ENCODE measurements at places on chromosomes 11 and 22.

DNA sequence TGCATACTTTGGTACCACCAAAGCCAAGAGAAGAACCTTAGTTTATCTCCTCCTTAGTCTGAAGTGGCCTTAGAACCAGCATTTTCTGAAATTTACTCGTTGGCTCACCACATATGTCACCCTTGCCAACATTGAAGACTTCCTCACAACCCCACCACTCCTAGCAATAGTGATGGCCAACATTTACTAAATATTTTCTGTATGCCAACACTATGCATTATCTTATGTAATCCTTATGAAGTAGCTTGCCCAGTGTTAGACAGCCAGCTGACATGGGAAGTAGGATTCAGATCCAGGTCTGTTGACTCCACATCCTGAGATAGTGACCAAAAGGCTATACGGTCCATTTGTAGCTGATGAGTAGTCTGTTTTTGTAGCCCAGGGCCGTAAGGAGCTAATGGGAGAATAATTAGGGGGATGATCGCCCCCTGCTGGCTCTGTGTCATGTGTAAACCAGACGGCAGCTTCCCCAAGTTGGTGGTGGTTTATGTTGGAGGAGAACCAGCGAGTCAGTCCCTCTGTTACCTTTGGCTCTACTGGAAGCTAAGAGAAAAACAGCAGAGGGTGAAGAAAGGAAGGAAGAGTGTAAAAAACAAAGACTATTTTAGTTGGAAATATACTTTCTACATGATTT, 120.5 kb upstream of the RASSF10 start:
- peak; percentile 65 for DNase-seq

DNA sequence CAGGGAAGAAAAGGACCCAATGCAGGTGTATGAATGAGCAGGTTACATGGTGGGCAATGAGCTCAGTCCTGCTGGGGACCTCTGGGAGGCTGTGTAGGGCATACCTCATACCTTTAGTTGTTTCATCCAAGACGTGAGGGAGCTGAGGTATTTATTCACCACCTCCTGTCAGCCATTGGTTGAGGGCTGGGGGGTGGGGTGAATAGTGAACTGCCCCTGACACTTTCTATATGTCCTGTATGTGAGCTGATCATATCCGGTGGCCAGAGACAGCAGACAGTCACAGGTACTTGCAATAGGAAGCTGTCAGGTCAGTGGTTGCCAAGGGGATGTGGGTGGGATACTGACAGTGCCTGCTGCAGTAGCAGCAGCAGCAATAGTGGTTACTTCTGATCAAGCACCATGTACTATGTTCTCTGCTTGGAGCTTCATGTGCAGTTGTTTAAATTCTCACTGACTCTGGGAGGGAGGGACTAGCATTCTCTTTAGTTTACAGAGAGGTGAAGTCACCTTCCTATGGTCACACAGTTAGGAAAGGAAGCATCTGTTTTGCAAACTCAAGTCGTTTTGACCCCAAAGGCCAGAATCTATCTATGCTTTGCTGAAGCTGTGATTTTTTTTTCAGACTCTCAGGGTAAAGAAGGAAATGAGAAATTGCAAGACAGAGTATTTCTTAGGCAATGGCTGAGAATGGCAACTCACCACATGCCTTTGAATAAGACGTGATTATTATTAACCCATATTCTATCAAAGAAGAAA, 54.0 kb downstream of the MIAT start:
- no peak for DNase-seq

- DNase-seq, result peak; percentile 37
These were observed 1.3 kb downstream of the HIRA start for GRCh38 chr22:19429950-19430889.

- no peak for DNase-seq
These were observed 29.8 kb downstream of the LMO1 start for GRCh38 chr11:8233691-8234424.

DNA sequence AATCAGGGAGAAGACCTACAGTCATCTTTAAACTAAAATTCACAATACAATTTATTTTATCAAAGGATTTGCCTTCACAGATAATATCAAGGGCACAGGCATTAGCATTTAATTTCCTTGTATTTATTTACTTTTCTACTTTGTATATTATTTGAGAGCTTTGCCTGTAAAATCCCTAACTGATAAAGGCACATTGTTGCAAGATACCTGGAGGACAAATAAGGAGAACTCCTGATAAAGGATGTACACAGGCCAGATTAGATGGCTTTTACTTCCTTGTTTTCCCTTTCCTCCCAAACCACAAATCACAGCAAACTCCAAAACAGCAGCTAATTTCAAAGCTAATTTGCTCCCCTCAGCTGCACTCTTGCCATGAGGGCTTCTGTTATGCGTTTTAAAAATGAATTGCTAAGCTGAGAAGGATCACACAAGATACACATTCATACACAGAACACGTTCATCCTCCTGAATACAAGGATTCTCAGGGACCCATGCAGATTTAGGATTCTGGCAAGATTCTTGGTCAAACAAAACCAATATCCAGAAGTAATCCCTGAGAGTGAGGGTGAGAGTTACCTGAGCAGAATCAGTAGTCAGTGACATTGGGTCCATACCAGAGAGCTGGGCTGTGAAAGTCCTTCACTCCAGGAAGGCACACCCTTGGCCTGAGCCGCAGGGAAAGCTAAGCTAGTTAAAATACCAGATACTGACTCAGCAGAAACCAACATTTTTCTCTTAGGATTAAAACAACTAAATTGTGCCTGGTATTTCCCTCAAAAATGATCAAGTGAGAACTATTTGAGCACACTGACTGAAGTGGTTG, 100.3 kb upstream of the CLPB start:
- DNase-seq, result no peak

DNA sequence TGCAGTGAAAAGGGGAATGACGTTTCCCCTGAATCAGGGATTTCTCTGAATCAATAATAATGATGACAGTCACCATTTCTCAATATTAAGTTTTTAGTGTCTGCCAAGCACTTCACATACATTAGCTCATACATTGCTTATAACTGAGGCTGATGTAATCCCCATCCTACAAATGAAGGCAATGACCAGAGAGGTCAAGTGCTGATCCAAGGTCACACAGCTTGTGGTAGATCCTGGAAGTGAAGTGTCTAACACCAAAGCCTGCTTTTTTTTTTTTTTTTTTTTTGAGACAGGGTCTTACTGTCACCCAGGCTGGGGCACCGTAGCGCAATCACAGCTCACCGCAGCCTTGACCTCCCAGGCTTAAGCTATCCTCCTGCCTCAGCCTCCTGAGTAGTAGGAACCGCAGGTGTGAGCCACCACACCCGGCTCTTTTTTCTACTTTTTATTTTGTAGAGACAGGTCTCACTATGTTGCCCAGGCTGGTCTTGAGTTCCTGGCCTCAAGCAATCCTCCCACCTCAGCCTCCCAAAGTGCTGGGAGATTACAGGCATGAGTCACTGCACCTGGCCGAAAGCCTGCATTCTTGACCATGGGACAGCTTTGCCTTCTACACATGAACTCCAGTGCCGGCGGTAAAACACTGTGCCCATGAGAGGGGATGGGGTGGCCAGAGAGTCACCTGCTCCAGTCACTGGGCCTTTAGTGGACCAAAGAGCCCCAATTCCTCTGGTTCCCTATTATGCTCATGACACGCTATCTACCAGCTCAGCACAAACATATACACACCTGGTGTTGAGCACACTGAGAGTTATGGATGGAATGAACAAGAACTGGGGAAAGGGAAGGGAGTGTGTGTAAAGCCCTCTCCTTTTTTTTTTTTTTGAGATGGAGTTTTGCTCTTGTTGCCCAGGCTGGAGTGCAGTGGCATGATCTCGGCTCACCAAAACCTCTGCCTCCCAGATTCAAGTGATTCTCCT, 17.4 kb downstream of the ARHGAP1 start:
- no peak for DNase-seq

DNA sequence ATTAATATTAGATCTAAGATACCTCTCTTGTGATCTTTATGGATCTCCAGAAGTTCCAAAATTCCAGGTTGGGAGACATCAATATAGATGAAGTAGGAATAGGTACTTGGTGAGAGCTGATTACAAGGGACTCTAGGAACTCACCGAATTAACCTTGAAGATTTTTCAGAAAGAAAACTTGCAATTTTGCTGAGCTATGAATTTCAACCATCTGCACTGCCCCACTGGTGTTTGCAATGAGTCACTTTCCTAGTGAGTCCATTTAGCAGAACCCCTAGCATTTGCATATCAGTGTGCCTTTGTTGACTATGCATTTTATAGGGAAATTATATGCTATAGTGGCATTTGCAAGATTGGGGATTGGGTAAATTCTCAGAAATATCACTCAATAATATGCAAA, 122.0 kb downstream of the CTNND1 start:
- DNase-seq, result no peak

DNA sequence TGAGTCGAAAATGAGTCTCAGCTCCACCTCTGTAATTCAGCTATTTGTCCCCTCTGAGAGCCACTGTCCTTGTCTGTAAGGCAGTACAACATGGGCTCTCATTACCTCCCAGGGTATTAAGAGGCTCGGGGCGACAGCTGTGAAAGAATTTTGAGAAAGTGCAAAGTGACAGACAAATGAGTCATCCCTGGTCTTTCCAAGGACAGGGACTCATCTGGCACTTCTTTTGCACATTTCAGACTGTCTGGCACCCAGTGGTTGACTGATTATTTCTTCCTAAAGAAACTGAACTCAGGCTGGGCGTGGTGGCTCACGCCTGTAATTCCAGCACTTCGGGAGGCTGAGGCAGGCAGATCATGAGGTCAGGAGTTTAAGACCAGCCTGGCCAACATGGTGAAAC, 62.1 kb upstream of the ARFGAP3 start:
- no peak for DNase-seq

DNA sequence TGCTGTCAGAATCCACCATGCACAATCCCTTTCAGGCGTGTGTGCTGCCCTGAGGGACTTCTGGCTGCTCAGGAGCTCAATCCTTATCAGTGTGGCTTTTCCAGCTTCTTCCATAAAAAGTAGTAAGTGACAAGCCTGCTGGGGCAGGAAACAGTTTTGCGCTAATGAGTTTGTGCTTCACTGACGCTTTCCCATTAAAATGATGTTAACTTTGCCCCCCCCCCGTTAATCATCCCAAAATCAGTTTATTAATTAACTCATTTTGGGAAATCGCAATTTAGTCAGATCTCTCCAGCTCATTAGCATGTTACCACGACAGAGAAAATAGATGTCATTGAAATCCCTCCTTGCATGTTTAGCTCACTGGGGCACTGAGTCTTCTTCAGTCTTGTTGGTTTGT, 186.5 kb upstream of the TENM4 start:
- no peak for DNase-seq
